Kasumi-1 (cell line): ENCODE measurements at places on chromosomes 5 and 9.

DNA sequence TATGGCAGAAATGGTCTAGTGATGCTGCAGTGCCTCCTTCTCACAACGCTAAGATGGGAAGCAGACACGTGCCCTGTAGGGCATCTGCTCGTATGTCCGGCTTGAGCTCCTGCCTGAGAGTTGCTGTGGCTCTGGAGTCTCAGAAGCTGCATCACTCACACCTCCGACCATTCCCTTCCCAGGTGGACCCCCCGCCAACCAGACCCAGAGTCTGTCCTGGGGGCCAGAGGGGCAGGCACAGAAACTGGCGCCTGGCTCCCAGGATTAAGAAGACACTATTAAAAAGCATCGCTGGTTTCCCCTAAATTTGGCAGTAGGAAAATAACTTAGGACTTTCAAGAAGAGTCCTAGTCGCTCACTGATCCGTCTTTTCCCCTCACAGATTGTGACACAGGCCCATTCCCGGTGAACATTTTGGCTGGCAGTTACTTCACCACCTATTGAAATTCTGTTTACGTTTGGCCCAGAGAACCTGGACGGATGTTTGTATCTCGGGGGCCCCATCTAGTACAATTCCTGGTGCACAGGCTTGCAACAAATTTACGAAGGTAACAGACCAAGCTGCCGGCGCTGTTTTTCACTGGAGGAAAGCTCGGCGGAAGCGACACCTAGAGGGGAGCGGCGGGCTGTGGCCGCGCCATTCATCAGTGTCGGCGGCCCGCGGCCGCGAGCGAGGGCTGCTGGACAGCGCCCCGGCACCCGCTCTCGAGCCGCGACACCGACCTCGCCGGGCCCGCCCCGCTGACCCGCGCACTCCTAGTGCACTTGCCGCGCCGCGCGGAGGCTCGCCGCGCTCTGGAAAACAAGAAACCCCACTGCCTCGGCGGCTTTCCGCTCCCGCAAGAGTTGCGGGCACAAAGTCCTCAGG, 1.6 kb downstream of the FSTL4 start:
- no peak for DNase-seq

DNA sequence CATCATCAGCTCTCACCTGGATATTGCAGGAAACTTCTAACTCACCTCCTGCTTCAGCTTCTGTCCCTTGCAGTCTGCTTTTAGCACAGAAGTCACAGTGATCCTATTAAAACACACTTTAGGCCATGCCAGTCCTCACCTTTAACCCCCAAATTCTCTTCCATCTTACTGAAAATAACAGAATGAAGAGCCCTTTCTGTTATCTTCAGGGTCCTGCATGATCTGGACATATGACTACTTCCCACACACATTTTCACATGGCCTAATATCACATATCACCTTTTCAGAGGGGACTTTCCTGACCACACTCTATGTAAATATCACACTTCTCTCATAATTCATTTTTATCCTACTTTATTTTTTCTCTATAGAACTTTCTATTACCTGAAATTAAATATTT, 550.6 kb upstream of the CLINT1 start:
- DNase-seq, result no peak

- DNase-seq, result peak; percentile 75
Observed at GRCh38 chr5:148179234-148179824, 11.0 kb downstream of the SPINK14 start.

DNA sequence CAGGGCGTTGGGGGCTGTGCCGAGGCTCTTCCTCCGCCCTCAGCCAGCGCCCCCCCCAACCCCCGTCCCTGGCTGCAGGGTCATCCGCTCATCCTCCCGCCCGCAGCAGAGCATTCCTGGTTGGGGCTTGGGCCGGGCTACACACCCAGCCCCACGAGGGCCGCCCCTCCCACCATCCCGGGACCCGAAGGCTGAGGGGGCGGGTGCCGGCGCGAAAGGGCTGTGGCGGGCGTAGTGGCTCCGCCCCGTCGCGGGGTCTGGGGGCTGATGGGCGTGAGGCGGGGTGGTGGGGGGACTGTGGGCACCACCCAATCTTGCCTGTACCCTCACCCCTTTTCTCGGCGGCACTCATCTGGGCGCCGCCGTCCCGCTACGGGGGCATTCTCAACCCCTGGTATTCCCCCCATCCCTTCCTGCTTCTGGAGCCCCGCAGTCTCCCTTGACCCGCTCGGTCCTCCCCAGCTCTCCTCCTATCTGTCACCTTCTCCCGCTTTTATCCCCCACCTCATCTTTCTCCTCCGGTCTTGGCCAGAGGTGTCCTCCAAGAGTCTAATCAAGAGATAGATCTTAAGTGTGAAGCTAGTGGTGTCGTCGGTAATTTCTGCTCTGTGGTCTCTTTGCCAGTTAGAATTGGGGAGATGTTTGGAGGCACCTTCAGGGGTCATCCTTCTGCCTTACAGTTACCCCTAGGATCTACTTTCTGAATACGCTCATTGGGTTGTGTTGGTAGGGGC, 1.6 kb downstream of the FER start:
- peak; percentile 60 for DNase-seq

- DNase-seq, result no peak
Observed at GRCh38 chr9:109319626-109320241, 1.1 kb downstream of the EPB41L4B start.

GRCh38 chr5:116062352-116062751, 22.5 kb upstream of the COMMD10 start:
- no peak for DNase-seq

GRCh38 chr5:60368100-60368499, 331.9 kb downstream of the DEPDC1B start:
- DNase-seq, result no peak

- no peak for DNase-seq
Observed at GRCh38 chr5:34959323-34959722, 30.0 kb downstream of the DNAJC21 start.

GRCh38 chr5:9233712-9234111, 312.2 kb downstream of the SEMA5A start:
- DNase-seq, result no peak

GRCh38 chr9:100579665-100580064, 1.8 kb downstream of the CAVIN4 start:
- no peak for DNase-seq

GRCh38 chr9:88041447-88041846, 67.1 kb upstream of the CDK20 start:
- peak; percentile 51 for DNase-seq

- DNase-seq, result no peak
Observed at GRCh38 chr5:141615991-141616720, 2.6 kb downstream of the DIAPH1 start.

GRCh38 chr9:20178197-20178596, 389.4 kb upstream of the SLC24A2 start:
- DNase-seq, result no peak

DNA sequence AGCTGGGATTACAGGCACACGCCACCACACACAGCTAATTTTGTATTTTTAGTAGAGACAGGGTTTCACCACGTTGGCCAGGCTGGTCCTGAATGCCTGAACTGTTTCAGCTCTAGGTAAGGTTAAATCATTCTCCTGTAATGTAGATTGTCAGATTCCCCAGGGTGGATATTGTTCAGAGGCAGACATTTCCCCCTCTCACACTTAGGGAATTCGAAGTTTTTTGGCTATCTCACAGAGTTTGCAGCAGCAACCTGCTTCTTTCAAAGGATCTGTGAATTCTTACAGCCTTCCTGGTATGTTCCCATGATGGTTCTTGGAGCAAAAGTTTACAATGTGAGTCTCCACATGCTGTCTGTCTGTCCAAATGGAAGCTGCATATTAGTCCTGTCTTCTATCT, 15.6 kb upstream of the DIRAS2 start:
- no peak for DNase-seq

- DNase-seq, result no peak
Observed at GRCh38 chr5:59337240-59337639, 556.3 kb downstream of the PDE4D start.

DNA sequence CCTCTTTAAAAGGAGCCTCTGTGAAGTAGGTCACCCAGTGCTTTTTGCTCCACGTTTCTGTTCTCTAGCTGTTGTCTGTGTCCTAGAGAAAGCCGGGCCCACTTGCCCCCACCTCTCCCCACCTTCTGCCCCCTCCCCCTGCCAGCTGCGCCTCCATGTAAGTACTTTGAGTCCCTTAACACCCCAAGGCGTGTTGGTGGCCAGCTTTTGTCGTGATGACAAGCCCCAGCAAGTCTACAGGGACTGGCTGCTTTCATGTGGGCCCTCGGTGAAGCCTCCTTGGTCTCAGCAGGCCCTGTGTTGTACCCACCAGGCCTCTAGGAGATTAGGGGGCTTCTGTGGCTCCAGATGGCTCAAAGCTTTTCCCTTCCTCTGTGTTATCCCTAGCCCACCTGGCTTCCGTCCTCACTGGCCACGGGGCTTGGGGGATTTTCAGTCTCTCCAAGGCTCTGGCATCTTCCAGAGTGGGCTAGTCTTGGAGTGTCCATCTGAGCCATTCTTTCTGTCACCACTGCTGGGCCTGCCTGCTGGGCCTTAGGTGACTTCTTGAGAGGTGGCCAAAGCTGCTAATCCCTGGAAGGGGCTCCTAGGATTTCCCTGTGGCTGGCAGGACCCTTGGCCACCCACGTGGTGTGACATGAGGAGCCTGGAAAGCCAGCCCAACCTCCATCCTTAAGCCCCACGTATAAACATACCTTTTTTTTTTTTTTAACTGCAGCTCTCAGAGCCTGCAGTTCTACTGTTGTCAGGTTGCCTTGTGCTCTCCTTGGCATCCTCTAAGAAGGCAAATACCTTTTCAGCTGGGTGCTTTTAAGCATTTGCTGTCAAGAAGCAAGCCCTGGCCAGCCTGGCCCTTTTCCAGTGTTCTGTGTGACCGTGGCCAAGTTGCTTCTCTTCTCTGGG, 1.1 kb upstream of the NDST1 start:
- DNase-seq, result no peak

- DNase-seq, result peak; percentile 84
Observed at GRCh38 chr9:136485049-136486045, 2.5 kb upstream of the SEC16A start.

GRCh38 chr5:87885758-87886157, 382.9 kb downstream of the TMEM161B start:
- DNase-seq, result no peak

DNA sequence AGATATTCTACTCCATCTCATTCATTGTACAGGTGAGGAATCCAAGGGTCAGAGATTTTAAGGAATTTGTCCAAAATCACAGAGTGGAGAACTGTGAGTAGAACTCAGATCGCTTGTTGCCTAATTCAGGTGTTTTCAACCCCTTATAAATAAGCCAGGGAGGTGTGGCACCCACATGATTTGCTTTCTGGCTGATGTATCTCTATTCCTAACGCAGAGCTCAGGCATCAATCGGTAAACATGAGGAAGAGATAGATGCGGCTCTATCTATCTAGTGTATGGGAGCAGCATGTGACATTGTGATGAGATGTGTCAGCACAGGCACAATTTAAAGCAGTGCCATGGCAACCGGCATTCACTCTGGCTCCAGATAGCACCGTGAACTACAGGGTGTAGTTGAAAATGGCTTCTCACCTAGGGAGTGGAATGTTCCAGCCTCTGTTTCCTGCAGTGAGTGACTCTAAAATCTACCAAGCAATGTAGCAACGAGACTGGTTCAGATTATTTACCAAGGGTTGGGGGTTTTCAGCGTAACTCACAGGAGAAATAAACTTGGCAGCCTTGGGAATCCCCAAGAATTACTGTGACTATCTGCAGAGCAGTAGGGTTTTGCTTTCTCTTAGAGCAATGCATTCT, 53.4 kb upstream of the SUB1 start:
- no peak for DNase-seq

DNA sequence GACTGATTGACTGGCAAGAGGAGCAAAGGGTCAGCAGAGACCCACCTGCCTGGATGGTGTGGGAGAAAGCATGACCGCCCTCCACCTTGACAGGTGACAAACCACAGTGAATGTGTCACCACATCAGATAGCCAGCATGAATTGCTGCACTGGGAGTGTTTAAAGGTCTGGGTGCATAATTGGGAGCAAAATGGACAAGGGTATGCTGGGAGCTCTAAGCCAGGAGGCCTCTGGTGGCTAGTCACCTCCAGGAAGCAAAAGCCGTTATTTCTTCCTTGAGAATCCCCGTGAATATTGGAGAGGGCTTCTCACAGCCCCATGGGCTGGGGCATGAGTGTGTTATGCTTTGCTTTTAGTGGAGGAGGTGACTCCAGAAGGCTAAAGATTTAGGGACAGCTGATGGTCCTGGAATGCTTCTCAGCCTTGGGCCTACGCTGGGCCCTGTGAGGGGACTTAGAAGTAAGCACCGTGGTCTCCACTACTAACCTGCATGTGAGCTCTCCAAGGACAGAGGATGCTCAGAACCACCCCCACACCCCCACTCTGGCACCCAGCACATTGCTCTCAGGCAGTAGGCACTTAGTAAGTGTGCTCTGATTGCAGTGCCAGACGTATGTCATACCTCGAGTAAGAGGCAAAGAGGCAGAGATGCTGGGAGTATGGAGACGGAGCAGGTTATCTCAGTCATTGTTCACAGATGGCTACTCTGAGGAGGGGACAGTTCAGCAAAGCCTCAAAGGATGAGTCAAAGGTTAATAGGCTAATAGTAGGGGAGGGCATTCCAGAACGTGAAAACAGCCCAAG, 9.1 kb upstream of the IRF1 start:
- DNase-seq, result no peak

- peak; percentile 68 for DNase-seq
Observed at GRCh38 chr9:38432922-38433510, 8.8 kb upstream of the IGFBPL1 start.

DNA sequence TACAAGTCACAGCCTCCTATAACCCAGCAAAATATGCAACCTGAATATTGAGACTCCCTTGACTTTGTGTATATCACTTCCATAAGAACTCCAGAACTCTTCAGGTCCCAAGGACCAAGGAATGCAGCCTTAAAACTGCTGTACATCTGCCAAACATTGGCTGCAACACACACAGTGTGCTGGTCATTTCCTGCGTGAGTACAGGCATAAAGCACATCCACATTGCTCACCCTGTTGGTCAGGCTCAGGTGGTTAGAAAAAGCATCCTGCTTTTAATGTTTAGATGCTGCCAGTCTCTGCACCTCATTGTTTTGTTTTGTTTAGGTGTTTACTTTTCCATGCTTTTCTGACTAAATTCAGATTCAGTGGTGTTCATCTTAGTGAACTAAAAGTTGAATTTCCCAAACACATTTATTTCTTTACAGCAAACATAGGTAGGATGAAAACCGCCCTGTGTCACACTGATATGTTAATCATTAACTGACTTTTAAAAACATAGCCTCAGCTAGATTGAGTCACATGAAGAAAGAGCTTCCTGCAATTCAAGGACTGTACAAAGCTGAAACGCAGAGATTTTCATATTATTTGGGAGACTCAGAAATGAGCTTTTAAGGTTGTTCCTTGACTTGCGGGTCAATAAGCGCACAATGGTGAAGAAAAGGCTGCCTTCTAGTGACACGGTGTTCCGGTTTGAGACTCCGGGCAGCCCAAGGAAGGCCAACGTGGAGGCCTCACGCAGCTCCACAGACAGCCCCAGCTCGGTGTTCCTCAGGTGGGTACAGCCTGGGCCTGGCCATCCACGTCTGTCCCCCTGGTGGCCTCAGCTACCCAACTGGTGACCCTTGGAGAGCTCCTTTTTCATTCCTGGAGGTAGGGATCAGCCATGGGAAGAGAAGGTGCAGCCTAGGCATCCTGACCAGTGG, 52.2 kb upstream of the GRAMD2B start:
- DNase-seq, result no peak
